Hypothalamus (tissue), 51 donors: ENCODE measurements at places on chromosomes 3 and 15.

DNA sequence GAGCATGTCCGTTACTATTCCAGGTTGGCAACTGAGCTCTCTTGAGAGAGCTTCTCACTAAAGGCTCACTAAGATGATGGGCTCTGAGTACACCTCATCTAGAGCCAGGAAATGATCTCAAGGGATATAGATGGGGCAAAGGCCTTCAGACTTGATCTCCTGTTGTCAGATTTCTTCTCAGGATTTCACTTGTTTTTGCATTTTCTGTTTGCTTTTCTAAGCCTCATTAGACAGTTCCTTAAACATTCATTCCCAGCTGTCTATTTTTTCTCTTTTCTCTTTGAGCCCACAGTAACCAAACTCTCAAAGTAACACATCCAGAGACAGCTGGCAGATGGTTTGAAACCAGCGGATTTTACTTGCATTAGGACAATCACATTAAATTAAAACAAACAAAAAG is 28.4 kb upstream of the ARL8B start:
- no peak for DNase-seq

GRCh38 chr3:60650171-60650570 is 601.1 kb downstream of the FHIT start:
- DNase-seq: no peak

GRCh38 chr3:195866686-195867511 is 41.5 kb downstream of the TNK2 start:
- DNase-seq: no peak

- no peak for DNase-seq
Observed at GRCh38 chr3:11724615-11725339, 81.1 kb upstream of the VGLL4 start.

DNA sequence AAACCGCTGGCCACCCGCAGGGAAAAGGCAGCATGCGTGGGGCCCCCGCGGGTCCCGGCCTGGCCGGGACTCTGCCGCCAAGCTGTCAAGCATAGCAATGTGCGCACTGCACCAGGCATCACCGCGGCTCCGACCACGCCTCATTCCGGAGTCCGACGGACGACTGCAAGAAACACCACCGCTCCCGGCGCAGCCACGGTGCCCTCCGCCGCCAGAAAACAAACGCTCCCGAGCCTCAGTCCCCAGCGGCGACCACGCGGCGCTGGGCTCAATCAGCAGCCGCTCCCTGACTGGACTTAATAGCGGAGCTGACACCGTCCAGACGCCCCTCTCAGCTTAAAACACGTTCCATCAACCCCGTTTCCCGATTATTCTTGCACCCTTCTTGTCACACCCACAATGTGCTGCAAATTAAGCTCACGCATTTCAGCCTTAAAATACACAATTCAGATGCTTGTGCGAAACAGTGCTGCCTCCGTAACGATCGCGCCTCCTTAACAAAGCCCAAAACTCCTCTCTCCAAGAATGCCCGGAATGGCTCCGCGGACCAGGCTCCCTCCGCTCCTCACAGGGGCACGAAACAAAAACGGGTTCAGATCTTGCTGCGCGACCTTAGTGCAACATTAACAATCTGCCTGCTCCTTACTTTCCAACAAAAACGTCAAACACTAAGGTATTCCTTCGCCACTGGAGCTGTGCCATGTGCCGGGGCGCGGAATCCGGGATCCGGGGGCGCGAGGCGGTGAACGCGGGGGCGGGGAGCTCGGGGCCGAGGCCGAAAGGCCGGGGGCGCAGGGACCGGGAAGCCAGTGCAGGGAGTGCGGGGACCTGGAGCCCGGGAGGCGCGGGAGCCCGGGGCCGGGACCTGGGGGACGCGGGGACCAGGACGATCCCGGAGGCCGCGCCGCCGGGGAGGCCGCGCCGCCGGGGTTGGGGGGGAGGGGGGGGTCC is 655 bp downstream of the CYFIP1 start:
- DNase-seq: no peak

- DNase-seq: no peak
Observed at GRCh38 chr3:13115576-13115910, 42.3 kb upstream of the IQSEC1 start.

DNA sequence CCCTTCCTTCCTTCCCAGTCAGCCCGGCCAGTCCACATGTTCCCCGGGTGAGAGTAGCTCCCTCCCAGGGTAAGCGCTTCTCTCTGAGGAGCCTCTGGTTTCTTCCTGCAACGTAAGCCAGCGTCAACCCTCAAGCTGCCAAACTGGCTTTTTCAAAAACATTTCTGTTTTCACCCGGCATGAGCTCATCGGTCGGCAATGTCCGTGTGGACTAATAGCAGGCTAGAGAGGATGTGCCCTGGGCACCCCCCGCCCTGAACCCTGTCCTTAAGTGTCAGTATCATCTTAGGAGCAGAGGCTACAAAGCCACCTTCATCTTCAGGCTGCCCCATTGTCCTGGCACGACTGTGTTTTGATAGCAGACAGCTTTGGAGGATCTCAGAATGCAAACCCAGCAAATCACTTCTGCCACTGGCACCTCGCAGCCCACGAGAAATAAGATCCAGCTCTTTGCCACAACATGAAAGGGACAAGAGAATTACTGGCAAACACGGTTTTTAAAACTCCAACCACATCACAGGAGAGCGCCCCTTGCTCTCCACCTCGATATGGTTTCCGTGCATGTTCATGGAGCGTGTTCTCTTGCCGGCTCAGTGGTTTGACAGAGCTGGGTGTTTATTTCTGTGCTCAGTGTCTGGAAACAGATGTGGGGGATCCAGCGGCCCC is 9.9 kb downstream of the ALDH1A3 start:
- DNase-seq: no peak

DNA sequence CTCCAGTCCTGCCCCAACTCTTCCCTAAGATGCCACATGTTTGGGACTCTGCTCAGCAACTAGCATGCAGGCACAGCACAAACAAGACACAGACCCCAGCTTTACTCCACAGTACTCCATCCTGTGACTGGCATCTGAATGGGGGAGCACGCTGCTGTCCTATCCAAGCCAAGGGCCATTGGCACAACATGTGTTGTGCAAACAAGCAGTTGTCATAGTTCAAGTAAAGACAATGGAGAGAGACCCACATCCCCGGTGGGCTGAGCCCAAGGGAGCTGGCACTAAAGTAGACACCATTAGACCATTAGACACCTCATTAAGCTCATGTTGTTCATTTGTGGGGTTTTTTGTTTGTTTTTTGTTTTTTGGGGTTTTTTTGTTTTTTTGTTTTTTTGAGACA is 132.7 kb downstream of the CHSY1 start:
- DNase-seq: no peak

DNA sequence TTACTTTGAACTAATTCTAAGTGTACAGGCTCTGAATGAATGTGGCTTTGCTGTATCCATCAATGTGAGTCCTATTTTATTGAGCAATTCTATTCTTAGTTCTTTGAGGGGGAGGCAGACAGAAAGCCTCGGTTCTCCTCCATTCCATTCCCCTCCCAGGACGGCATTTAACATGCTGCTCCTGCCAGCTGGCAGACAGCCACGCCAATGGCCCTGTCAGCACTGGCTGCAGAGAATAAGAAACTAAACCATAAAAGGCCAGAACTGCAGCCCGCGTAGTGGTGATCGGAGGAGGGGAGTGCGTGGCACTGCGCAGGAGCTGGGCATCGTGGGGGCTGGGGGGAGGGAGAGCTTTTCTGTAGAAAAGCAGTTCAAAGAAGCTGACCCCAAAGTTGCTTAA is 76.0 kb upstream of the HACD2 start:
- DNase-seq: peak; percentile 73

- DNase-seq: no peak
Observed at GRCh38 chr3:187811585-187812250, 66.5 kb upstream of the BCL6 start.

GRCh38 chr3:109642025-109642424 is 304.7 kb upstream of the DPPA4 start:
- DNase-seq: no peak

DNA sequence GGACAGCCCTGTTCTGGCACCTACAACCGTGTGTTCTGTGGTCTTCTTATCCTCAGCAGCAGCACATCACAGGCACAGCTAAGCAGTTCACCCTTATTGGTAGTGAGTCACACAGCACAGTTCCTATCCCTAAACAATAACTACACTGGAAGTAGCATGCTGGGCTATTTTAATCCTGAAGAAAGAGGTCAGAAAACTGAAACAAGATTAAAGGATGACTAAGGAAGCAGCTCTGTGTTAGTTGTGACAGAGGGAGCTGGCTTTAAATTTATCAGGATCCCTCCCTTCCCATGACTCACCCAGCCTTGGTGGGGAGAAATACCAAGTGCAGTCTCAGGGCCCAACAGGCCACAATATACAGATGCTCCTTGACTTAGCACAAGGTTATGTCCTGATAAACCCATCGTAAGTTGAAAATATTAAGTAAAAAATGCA is 144.3 kb downstream of the ERC2 start:
- DNase-seq: no peak

DNA sequence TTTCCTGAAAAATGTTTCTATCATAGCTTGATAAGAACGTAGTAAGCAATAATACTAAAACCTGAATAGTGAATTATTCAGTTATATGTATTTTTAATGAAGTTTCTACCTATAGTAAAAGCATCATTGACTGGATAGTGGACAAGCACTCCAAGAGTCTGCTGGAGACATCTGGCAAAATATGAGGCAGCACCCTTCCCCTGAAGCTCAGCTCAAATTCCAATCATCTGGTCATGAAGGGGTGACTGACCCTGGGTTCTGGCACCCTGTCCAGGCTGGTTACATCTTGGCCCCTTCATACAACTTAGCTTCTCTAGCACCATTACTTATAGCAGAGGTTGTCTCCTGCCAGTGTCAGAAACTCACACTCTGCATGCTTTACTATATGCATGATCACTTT is 455.4 kb downstream of the RAP2B start:
- no peak for DNase-seq

- no peak for DNase-seq
Observed at GRCh38 chr3:129461461-129462146, 21.6 kb downstream of the IFT122 start.

DNA sequence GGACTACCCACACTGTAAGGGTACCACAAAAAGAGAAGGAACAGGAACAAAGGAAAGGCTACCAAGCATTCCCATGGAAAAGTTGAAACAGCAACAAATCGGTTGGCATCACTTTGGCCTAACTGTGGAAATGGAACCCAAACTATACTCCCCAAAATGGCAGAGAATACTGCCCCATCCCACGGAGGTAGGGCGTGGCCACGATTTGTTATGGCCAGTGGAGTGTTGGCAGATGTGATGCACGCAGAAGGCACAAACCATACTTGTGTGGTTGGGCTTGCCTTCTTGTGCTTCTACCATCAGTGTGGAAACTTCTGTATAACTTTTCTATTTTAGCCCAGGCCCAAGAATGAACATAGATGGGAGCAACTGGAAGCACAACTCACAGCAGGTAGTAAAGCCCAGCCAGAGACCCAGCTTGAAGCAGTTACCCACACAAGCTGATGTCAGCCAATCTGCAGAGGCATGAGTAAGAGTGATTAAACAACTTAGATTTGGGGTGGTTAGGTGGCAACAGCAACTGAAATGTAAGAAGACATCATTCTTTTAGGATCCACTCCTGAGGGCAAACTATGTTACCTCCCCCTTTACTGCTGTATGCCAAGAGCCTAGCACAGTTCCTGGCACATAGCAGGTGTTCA is 64.1 kb downstream of the BTD start:
- DNase-seq: no peak

- DNase-seq: no peak
Observed at GRCh38 chr15:85289677-85290365, 90.6 kb upstream of the AKAP13 start.

GRCh38 chr15:65362491-65362890 is 15.3 kb downstream of the IGDCC3 start:
- DNase-seq: no peak

GRCh38 chr3:10703875-10704274 is 112.2 kb upstream of the SLC6A11 start:
- no peak for DNase-seq
